ENCODE measurements at places on chromosomes 1 and 21.

DNA sequence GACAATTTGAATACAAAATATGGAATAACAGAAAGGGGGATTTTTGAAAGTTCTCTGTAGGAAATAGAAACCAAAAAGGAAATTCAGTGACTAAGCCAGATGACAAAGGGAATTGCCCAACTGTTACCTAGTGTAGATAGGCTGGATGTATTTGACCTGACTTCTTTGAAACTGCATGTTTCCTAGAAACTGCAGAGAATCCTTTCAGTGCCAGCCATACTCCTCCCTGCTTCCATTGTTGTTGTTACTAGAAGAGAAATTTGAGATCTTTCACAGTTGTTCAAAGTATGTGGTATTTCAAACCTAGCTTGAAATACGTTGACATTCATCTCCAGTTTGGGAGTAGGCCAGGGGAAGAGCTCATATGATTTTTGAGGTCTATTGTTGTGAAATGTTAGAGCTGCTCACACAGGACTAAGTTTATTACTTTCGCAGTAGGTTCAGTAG lies 1.8 kb upstream of the GBP5 start:
- peak; percentile 78 for DNase-seq

DNA sequence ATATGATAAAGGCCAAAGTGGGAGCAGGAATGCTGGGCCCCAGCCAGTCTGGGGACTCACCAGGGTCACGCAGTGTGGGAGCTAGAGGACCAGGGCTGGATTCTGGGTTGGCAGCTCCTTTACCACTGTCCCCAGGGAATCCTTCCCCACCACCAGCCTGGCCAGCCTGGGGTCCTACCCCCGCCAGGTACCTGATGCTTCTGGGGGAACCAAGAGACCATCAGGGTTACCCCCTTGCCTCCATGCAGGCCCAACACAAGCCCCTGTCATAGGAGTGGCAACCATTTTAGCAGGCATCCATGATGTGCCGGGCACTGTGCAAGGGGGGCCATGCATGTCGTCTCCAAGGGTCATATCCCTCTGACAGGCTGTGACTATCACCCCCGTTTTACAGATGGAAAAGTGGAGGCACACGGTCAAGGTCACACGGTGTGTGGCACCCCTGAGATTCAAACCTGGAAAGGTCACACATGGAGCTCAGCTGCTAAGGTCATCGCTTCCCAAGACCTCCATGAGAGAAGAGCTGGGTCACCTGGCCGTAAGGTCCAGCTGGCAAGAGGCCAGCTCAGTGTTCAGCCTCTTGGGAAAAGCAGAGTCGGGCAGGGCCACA lies 16.4 kb downstream of the RUNX3 start:
- DNase-seq, result no peak

- no peak for DNase-seq
Measured at GRCh38 chr1:42736152-42736551, 3.9 kb downstream of the CLDN19 start.

DNA sequence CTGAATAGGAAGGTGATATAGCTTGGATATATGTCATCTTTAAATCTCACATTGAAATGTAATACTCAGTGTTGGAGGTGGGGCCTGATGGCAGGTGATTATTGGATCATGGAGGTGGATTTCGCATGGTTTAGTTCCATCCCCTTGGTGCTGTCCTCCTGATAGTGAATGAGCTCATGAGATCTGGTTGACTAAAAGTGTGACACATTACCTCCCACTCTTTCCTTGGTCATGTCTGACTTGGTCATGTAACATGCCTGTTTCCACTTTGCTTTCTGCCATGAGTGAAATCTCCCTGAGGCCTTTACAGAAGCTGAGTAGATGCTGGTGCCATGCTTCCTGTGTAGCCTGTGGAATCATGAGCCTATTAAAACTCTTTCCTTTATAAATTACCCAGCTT lies 664.5 kb upstream of the NR5A2 start:
- DNase-seq, result no peak

DNA sequence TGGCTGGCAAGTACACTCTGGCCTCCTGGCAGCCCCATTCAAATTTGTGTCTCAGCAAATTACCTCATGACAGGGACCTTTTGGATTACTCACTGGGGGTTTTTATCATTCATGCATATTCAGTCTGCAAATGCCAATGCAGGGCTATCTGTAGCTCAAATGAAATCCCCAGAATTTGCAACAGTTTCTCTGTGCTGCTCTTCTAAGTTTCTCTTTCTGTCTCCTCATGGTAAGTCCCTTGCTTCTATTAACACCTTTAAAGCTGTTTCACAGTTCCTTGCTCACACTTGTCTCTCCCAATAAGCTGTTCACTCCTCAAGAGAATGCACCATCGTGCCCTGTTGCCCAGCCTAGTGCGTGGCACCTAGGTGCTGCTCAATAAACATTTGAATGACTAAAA lies 3.3 kb upstream of the FAM78B start:
- no peak for DNase-seq

DNA sequence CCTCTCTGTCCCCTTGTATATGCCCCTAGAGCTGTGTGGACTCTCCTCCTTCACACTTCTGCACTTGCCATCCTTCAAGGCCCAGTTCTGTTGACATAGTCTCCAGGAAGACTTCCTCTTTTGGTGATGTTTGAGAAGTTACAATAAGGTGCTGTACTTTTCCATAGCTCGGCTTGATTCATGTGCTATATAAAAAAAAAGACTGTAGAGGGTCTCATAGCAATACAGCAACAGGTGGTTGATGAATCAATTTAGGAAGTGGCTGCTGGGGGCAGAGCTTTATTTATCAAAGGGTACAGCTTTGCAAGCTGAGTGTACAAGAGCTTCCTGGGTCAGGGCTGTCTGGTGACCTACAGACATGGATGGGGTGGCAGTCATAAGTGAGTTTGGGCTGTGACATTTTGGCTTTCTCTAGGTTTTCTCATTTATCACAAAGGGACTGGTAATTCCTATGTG lies 102.7 kb downstream of the RUNX1 start:
- no peak for DNase-seq

DNA sequence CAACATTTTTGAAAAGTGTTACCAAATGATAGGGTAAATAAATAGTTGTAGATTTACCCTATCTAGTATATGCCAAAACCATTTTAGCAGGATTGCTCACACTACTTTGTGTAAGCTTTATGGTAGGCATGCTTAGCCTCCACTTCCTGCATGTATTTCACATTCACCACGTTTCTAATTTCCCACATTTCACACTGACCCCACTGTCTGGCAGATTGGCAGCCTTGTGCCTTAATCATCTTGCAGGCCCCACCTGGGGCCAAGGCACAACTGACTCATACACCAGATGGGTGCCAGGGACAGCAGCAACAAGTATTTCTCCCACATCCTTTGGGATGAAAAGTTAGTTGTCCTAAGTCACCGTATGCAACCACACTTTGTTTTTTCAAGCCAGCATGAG lies 21.2 kb upstream of the CENPF start:
- DNase-seq, result no peak

GRCh38 chr21:28608646-28609045 lies 384.0 kb downstream of the LTN1 start:
- no peak for DNase-seq

DNA sequence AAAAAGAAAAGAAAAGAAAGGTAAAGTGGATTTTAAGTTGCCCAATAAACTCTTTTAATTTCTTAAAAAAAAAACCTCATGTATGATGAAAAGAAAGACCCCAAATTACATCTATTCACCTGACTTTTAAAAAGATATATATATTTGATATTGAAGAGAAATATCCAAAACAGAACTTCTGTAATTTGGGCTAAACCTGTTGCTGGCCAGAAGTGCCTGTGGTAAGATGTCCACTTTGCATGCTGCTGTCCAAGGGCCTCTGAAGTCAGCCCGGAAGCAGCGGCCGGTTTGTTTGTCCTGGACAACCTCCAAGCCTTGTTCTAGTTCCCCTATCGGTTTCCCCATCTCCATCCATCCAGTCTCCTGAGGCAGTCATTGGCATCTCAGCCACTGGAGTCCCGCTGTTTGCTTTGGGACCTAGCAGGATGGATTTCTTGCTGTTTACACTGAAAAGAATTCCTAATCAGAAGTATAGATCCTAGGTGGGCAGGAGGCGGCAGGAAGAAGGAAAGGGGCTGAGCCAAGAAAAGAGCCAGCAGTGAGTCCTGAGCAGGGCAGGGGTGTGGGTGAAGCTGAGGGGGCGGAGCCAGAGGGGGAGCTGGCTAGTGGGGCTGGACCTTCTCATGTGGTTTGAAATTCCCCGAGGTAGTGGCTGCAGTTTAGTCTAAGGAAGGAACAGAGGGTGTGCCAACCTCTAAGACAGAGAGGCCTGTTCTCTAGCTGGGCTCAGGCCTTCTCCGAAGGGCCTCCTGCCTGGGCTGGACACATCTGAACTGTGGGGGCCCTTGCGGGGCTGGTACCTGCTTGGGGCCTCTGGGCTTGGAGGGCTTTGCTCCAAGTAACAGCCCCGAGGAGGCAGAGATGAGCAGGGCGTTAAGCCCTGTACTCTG lies 3.3 kb downstream of the NCMAP start:
- no peak for DNase-seq

Data from fibroblast of skin of left quadriceps (primary cell).